ENCODE measurements at places on chromosomes 11 and 22. TPM values are rescaled to one million over a fixed set of nuclear protein-coding genes. Genes with fewer than 3 reads are reported as not detected.
A peak's percentile ranks its signal among the peaks of the same experiment; 100 is the strongest.

DNA sequence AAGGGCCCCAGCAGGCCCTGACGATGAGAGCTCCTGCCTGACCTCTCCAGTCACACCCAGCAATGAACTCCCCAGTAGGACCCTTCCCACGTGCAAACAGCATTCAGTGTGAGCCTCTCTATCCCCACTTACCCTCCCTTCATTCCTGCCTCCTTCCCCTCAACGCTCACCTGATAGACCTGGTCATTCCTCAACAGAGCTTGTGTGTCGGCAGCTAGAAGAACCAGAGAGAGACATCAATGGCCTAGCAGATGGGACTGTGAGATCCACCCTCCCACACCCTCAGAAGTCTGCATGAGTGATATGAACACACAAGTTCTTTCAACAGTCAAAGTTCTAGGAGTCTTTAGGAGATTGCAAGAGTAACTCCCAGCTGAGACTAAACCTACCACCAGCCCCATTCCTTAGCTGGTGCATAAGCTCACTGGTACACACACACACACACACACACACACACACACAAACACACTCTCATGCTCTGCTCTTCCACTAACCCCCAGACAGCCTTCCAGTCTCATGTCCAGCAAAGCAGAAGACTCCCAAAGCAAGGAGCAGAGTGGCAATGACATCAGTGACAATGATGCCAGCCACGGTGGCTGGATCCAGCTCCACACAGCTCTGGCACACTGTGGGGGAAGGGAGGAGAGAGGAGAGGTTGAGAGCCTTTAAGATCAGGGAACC lies 3.1 kb downstream of the CD3D start:
- no peak overlapping the region for H3K4me3 ChIP-seq
- H3K27ac ChIP-seq, result no peak overlapping the region
- H3K36me3 ChIP-seq, result no peaks in the 10 kb centered on the region
- DNase-seq, result no peak

- H3K4me3 ChIP-seq, result no peak overlapping the region
- no peaks in the 10 kb centered on the region for H3K36me3 ChIP-seq
- H3K27me3 ChIP-seq, result no peaks in the 10 kb centered on the region
- no peak overlapping the region for H3K27ac ChIP-seq
- DNase-seq, result peak; percentile 73
Observed at GRCh38 chr22:31977141-31977841, 33.0 kb downstream of the YWHAH start.

The GLB1L2 gene
- total RNA-seq, result 13.6 TPM

DNA sequence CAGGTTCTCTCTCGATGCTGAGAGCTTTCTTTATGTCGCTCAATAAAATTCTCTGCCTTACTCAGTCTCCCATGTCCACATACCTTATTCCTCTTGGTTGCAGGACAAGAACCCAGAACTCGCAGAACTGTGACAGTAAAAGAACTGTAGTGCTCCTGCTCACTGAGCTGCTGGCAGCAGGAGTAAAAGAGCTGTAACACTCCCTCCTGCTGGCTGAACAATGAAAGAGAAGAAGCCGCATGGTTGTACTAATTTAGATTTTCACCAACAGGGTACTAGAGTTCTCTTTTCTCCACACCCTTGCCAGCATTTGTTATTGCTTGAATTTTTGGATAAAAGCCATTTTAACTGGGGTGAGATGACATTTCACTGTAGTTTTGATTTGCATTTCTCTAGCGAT lies 433.2 kb downstream of the GUCY1A2 start:
- H3K27ac ChIP-seq, result no peak overlapping the region
- H3K27me3 ChIP-seq, result no peaks in the 10 kb centered on the region
- DNase-seq, result peak; percentile 13
- no peaks in the 10 kb centered on the region for H3K4me1 ChIP-seq

DNA sequence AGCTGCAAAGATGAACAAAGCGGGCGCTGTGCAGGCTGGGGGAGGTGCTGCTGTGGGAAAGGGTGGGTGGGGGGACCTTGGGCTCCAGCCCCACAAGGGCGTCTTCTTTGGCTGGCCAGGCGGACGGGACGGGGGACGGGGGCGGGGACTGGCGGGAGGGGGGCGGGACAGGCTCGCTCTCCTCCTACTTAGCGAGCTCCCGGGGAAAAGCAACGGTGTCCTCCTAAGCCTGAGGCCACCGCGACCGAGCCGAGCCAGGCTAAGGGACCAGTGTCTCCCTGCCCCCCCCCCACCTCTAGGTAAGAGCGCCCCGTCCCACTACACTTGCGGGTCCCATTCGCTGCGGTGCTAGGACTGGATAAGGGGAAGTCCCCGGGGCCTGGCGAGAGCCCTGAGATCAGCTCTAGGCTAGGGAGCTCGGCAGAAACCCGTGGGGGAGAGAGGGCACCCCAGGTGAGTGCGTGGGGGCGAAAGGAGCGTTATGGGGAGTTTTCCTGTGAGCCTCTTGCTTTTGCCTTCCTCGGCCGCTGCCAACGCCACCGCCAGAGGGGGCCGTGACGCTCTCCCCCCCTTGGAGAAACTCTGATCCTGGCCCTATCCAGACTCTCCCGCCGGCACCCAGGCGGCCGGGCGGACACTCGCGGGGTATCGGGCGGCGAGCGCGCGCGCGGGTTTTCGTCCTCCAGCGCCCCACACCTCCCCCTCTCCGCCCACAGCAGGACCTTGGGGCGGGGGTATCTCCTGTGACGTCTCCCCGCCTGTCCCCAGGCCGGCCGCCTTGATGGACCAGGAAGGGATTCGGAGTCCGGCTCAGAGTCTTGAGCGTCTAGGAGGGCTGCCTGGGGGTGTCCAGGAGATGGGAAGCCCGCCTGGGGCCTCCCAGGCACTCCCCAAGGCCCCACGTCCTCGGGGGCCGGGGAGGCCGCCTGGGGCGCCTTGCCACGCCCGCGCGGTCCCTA lies at the start of gene PHLDB1:
Gene PHLDB1 (plus strand): TSS at position 215 of the 959 bp plus-strand sequence. CDS start 6,222 bp downstream, outside the sequence.
- peak within 1 kb of the TSS; percentile 98 for H3K27ac ChIP-seq
- peak; percentile 79 for DNase-seq
- H3K4me1 ChIP-seq, result peaks cover 51% of the 10 kb centered on the region
- peak within 1 kb of the TSS; percentile 44 for H3K4me3 ChIP-seq

The PRR33 gene
- total RNA-seq, result not detected

The CCDC134 gene
- 9.9 TPM for total RNA-seq

DNA sequence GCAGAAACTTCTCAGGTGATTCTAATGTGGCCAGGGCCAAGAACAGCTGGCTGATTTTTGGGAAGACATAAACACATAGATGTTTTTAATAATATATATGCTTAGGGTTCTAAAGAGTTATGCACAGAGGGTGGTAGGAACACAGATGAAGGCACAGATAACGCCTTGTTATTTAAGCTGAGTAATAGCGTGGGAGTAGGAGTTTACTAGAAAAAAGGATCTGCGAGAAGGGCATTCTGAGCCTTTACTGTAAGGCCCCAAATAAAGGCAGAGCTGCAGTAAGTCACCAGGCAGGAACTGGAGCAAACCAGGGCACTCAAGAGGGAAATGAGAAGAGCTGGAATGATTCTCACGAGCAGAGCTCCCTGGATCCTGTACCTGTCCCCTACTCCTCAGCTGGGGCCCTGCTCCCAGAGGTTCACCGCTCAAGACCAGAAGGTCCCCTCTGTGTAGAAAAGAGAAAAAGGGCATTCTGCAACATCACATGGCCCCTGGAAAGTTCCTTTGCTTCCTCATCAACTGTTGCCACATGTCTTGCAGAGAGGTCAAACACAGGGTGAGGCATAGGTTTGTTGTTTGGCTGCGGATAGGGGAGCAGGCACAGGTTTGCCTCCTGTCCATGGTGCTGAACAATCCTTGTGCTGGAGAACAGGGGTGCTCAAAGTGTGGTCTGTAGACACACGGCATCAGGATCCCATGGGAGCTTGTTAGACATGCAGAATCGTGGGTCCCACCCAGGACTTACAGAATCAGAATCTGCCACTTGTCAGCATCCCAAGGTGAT lies 125.7 kb downstream of the TENM4 start:
- peak; percentile 33 for DNase-seq
- H3K27me3 ChIP-seq, result no peaks in the 10 kb centered on the region
- H3K4me1 ChIP-seq, result peaks cover 3% of the 10 kb centered on the region
- H3K4me3 ChIP-seq, result no peak overlapping the region
- H3K36me3 ChIP-seq, result no peaks in the 10 kb centered on the region

GRCh38 chr22:42869888-42870480 lies 12.9 kb upstream of the ARFGAP3 start:
- H3K27ac ChIP-seq, result no peak overlapping the region
- H3K27me3 ChIP-seq, result no peaks in the 10 kb centered on the region
- H3K36me3 ChIP-seq, result peaks cover 17% of the 10 kb centered on the region
- H3K4me1 ChIP-seq, result no peaks in the 10 kb centered on the region

GRCh38 chr11:59822989-59823566 lies 12.5 kb upstream of the MRPL16 start:
- no peaks in the 10 kb centered on the region for H3K4me1 ChIP-seq
- H3K27ac ChIP-seq, result no peak overlapping the region
- no peaks in the 10 kb centered on the region for H3K27me3 ChIP-seq
- no peak for DNase-seq
- H3K4me3 ChIP-seq, result no peak overlapping the region

The GRM5 gene
- 0.51 TPM for total RNA-seq

GRCh38 chr11:11186249-11186648 lies 166.8 kb downstream of the CSNK2A3 start:
- no peaks in the 10 kb centered on the region for H3K27me3 ChIP-seq
- H3K4me3 ChIP-seq, result no peak overlapping the region
- no peaks in the 10 kb centered on the region for H3K36me3 ChIP-seq
- DNase-seq, result no peak
- H3K27ac ChIP-seq, result no peak overlapping the region
- H3K4me1 ChIP-seq, result no peaks in the 10 kb centered on the region

The C1QTNF6 gene
- total RNA-seq, result 14.0 TPM

DNA sequence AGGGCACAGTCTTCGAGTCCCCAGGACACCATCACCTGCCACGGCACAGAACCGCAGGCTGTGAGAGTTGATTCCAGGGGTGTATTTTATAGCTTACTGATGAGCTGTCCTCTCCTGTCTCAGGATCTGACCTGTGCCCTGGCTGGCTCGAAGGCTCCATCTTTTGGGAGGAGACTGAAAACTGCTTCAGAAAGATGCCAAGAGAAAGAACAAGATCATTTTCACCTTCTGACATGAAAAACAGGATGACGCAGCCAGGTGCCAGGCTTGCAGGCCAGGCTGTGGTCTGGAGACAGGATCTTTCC lies 2.2 kb downstream of the MRGPRD start:
- no peak for DNase-seq
- H3K27me3 ChIP-seq, result no peaks in the 10 kb centered on the region
- H3K4me1 ChIP-seq, result no peaks in the 10 kb centered on the region
- H3K36me3 ChIP-seq, result no peaks in the 10 kb centered on the region

DNA sequence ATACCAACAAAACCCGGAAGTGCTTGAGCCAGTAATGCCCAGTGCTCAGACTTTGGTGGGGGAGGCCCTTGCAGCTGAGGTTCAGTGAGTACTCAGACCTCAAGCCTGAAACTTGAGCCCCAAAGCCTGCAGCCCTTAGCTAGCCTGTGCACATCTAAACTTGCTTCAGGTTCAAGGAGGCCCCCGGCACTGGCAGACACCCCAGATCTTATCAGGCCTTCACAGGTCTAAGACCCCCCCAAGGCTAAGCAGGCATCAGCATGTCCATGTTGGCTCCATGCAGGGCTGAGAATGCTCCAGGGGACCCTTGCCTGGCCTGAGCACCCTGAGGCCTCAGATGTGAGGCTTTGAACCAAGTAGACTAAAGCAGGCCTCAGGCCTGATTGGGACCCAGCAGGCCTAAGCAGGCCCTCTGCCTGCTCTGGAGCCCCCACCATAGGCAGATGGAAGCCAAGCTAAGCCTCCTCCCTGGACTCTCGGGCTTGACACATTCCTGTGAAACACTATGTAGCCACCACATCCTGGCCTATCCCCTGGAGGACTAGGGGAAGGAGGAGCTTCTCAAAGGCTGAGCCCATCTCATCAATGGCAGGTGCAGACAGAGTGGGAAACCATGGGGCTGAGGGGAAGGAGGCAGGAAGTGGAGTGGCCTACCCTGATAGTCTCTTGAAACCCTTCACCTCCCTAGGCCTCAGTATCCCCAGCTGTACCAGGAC lies 1.2 kb upstream of the CASTOR1 start:
- peaks cover 34% of the 10 kb centered on the region for H3K36me3 ChIP-seq
- DNase-seq, result no peak
- no peak overlapping the region for H3K4me3 ChIP-seq
- peak overlapping the region; percentile 89 for H3K27ac ChIP-seq
- no peaks in the 10 kb centered on the region for H3K27me3 ChIP-seq
- H3K4me1 ChIP-seq, result peaks cover 4% of the 10 kb centered on the region

- no peak for DNase-seq
- no peaks in the 10 kb centered on the region for H3K4me1 ChIP-seq
- H3K4me3 ChIP-seq, result no peak overlapping the region
- H3K27me3 ChIP-seq, result no peaks in the 10 kb centered on the region
- H3K27ac ChIP-seq, result no peak overlapping the region
Observed at GRCh38 chr11:66851239-66851596, 5.6 kb upstream of the LRFN4 start.

DNA sequence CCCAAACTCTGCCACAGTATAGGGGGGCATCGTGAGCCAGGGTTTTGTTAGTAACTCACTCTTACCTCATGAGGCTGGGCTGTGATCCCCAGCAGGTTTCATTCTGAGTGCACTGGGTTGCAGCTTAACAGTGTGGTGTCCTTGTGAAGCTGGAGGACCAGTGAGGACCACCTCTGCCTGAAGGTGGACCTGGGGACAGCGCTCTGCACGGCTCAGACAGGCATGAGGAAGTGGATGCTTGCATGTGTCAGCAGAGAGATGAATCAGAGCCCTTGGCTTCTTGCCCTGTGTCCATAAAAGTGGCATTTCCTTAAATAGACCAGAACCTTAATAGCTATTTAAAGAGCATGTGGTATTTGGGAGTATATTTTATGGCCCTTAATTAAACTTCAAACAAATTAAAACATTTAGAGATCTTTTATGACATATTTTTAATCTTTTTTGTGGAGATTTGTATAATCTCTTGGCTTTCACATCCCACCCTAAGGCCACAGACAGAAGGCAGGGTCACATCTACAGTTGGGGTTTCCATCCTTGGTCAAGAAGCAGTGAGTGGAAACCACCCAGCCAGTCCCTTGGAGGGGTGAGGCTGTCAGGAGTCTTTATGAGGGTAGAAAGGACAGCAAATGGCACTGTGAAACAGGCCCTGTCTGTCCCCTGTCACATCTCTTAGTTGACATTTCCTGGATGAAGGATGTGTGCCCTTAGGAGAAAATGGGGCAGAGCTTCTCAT lies 24.8 kb upstream of the ADORA2A start:
- H3K27ac ChIP-seq, result peak overlapping the region; percentile 82
- peaks cover 52% of the 10 kb centered on the region for H3K4me1 ChIP-seq
- peaks cover 5% of the 10 kb centered on the region for H3K36me3 ChIP-seq

DNA sequence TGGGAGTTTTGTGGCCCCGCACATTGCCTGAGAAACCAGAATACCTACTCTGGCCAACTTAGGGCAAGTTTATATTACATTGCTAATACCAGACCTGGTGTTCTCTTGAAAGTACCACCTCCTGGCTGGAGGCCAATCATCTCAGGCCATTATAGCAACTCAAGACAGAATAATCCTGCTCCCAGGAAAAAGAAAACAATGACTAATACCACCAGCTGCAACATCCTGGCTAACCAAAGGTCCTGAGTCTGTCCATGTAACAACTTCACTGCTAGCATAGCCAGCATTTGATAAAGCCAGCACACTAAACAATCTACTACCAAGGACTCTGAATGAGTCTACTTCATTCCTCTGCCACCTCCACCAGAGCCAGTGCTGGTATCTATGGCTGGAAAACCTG lies 1298.7 kb upstream of the CNTN5 start:
- no peak overlapping the region for H3K4me3 ChIP-seq
- no peaks in the 10 kb centered on the region for H3K36me3 ChIP-seq

All from lung (tissue), 17 donors.